Activated CD4-positive, alpha-beta memory T cell treated with anti-CD3 and anti-CD28 coated beads for 36 hours (primary cell): ENCODE measurements at places on chromosomes 16 and 17.

GRCh38 chr17:2701996-2702741, 9.4 kb downstream of the CLUH start:
- DNase-seq = no peak

- no peak for DNase-seq
Observed at GRCh38 chr16:16881814-16882213, 502.9 kb downstream of the NPIPA7 start.

- no peak for DNase-seq
Observed at GRCh38 chr16:79362300-79362970, 238.1 kb downstream of the MAF start.

DNA sequence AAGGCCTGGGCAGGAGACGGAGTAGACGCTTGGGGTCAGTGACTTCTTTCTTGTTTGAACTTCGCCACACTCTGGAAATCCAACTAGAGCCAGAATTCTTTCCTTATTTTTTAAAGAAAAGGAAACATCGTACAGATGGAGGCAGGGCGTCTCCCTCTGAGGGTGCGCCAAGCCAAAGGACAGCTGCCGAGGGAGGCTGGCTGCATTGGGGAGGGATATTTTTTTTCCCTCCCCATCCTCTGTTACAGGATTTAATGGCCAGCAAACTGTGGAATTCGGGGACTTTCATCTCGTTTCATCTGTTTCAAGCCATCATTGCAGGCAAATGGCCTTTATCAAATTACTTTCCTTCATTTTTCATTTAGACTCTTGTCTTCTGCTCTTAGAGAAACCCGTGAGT, 15.9 kb downstream of the CDK5R1 start:
- DNase-seq = no peak
